ENCODE measurements at places on chromosomes 1 and 21. TPM values are rescaled to one million over a fixed set of nuclear protein-coding genes. Genes with fewer than 3 reads are reported as not detected.
A peak's percentile ranks its signal among the peaks of the same experiment; 100 is the strongest.

- peak overlapping the region; percentile 14 for H3K27ac ChIP-seq
- H3K4me3 ChIP-seq: peak overlapping the region; percentile 80
- H3K36me3 ChIP-seq: peaks cover 11% of the 10 kb centered on the region
Measured at GRCh38 chr1:110067893-110068645, 2.4 kb downstream of the ALX3 start.

DNA sequence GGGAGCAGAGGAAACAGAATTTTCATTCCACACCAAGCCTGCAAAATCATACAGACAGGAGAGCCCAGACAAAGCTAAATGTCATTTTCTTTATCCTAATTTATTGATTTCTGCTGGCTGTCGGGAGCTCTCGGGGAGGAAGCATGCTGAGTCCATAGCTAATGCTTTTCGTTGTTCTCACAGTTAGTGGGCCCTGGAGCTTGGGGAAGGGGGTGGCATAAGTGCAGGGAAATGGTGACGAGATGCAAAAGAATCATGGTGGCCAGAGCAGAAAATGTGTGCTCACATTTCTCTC is 202.4 kb downstream of the TOMM20 start:
- H3K4me3 ChIP-seq: peak overlapping the region; percentile 90
- H3K27me3 ChIP-seq: no peaks in the 10 kb centered on the region
- peak overlapping the region; percentile 98 for H3K27ac ChIP-seq

GRCh38 chr1:186183970-186184628 is 191.0 kb downstream of the TPR start:
- H3K27me3 ChIP-seq: peaks cover 18% of the 10 kb centered on the region
- no peak overlapping the region for H3K27ac ChIP-seq
- H3K4me1 ChIP-seq: peaks cover 4% of the 10 kb centered on the region
- no peaks in the 10 kb centered on the region for H3K36me3 ChIP-seq
- DNase-seq: no peak

GRCh38 chr1:61182480-61182879 is 100.1 kb downstream of the NFIA start:
- no peaks in the 10 kb centered on the region for H3K36me3 ChIP-seq
- peaks cover 2% of the 10 kb centered on the region for H3K4me1 ChIP-seq
- DNase-seq: no peak
- H3K27ac ChIP-seq: no peak overlapping the region
- peaks cover 6% of the 10 kb centered on the region for H3K27me3 ChIP-seq

GRCh38 chr1:153869486-153869885 is 53.3 kb downstream of the GATAD2B start:
- H3K4me3 ChIP-seq: no peak overlapping the region
- H3K4me1 ChIP-seq: peaks cover 27% of the 10 kb centered on the region
- peaks cover 2% of the 10 kb centered on the region for H3K36me3 ChIP-seq
- H3K27ac ChIP-seq: peak overlapping the region; percentile 29
- no peaks in the 10 kb centered on the region for H3K27me3 ChIP-seq

DNA sequence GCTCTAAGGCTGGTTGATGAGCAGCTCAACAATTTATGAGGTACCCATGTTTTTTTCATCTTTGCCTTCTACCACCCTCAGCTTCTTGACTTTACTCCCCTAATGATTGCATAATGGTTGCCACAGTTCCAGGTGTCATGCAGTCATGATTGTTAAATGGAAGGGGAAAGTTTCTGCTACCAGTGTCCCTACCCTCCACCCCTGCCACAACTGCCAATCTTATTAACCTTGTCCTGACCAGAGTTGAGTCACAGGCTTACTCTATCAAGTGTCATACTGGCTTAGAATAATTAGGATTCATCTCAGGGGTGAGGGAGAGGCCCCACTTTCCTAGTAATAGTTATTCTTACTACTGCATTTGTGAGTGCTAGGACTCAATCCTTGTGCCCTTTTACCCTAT is 7.9 kb upstream of the FUBP1 start:
- no peaks in the 10 kb centered on the region for H3K27me3 ChIP-seq
- H3K4me3 ChIP-seq: no peak overlapping the region
- H3K4me1 ChIP-seq: peaks cover 27% of the 10 kb centered on the region
- peaks cover 8% of the 10 kb centered on the region for H3K36me3 ChIP-seq

GRCh38 chr1:197367627-197368026 is 99.6 kb downstream of the CRB1 start:
- H3K36me3 ChIP-seq: no peaks in the 10 kb centered on the region
- H3K4me1 ChIP-seq: no peaks in the 10 kb centered on the region
- H3K4me3 ChIP-seq: no peak overlapping the region

Gene CELA3A
- not detected for total RNA-seq

Measured in T-helper 17 cell (primary cell).